Fibroblast of skin of back (primary cell): ENCODE measurements at places on chromosomes 5 and 9.

- peak; percentile 36 for DNase-seq
Observed at GRCh38 chr5:15495026-15495425, 5.0 kb upstream of the FBXL7 start.

DNA sequence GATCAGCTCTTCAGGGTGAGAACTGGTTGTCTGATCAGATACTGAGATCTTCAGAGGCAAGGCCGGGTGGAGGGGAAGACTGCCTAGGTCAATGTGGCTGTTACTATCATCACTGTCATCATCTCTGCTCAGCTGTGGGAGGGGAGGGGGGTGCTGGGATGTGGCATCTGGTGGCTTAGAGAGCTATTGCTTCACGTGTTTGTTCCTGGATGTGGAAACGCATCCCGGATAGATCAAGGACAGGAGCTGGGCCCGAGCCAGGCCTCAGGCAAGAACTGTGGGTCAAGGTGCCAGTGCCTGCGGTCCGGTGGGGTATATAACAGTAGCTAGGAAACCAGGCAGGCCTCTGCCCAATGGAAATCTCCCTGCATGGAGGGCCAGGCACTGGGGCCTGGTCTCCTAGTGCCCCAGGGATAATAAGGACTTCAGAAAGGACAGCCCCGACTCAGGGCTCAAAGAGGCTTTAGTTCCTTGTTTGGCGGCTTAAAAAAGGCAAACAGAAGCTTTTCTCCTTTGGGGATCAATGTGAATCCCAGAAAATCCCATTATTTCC lies 30.3 kb upstream of the TIFAB start:
- no peak for DNase-seq

- DNase-seq = peak; percentile 11
Observed at GRCh38 chr9:104177003-104177611, 83.0 kb downstream of the SMC2 start.

DNA sequence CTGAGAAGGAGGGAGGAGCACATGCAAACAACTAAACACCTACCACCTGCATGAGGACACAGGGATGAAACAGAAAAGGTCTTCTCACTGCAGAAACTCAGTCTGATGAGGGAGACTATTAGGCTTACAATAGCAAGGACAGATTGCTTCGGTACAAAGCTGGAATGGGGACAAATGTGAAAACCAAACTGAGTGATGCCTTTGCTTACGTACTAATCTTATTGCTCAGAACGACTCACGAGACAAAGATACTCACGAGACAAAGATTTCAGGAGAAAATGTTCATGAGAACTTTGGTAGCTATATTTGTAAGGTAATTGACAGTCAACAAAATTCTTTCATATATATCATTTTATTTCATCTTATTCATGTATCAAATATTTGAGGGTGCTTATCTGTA lies 71.9 kb upstream of the TAF1L start:
- DNase-seq = peak; percentile 34

DNA sequence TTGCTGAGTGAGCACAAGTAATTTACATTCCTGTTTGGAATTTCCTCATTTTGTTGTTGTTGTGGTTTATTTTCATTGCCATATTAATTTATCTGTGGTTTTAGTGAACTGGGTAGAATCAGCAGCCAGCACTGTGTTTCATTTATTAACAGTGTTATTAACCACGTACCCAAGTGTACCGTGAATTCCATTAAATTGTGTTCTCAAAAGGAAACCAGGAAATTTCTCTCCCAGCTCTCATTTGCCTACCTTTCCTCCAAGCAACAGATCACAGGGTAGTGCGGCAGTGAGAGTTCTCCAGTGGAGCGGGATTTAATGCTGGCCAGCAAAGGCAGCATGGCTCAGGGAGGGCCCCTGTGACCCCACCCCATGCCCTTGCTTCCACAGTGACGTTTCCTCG lies 54.6 kb downstream of the MVB12B start:
- DNase-seq = no peak

DNA sequence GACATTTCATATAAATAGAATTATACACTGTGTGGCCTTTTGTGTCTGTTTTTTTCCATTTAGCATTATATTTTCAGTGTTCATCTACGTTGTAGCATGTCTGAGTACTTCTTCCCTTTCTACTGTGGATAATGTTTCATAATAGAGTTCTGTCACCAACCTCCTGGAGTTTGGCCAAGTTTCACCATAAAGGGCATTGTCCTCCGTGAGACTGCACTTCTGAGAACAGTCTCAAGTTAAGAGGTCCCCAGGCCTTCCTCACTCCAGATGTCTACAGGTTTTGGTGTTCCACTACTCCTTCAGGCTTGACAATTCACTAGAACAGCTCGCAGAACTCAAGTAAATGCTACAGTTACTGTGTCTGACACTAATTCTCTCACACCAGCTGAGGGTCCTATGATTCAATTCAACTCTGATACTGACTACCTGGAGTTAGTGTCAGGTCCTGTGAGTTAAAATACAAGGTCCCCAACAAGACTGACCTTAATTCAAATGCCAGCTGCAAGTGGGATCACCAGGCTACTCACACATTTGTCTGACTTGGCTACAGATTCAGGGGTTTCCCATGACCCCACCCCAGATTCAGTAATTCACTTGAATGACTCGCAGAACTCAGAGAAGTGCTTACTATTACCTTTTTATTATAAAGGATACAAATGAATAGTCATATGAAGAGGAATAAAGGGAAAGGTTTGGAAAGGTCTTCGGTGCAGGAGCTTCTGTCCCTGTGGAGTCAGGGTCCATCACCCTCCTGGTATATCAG lies 31.1 kb downstream of the SLC35A4 start:
- no peak for DNase-seq

DNA sequence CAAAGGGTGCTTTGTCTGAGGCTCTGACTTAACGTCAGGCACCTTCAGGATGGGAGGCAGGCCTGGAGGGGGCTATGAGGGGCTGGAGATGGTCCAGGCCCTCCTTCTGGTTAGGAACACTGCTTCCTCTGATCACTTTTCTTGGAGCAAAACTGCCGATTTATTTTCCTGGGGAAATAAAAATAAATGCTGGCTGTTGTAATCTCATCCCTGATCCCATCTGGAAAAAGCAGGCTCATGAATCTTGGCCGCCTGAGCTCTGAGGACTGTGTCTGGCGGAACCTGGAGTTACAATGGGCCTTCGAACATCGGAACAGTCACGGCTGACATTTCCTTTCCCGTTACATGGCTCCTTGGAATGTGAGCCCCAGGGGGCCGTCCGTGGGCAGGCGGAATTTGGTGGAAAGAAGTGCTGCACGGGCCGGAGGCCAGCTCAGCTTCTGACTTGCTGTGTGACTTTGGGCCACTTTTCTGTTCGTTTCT lies 157.8 kb downstream of the RGS3 start:
- peak; percentile 98 for DNase-seq

DNA sequence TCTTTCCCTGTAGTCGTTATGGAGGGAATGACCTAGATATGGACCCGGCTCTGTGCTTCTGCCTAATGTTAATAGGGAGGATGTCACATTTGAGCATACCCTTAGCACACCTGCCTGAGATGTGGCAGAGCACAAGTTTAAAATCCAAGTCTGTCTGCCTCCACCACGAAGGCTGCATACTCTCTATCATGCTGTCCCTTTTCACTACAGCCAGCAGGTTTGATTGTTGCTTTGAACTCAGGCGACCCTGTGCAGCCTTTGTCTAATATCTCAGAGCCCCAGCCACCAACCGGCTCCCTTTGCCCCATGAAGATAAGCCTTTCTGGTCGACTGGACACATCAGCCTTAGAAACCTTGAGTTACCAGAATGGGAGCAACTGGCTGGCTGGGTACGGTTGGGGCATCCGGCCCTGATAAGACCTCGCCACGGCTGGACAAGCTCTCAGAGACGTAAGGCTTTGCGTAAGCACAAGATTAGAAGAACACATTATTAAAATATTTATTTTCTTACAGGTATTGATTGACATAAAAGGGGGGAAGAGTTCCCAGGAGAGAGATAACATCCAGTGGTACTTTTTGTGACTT lies 222.0 kb upstream of the TRIM32 start:
- no peak for DNase-seq

GRCh38 chr5:41524174-41524573 lies 13.8 kb upstream of the PLCXD3 start:
- no peak for DNase-seq

DNA sequence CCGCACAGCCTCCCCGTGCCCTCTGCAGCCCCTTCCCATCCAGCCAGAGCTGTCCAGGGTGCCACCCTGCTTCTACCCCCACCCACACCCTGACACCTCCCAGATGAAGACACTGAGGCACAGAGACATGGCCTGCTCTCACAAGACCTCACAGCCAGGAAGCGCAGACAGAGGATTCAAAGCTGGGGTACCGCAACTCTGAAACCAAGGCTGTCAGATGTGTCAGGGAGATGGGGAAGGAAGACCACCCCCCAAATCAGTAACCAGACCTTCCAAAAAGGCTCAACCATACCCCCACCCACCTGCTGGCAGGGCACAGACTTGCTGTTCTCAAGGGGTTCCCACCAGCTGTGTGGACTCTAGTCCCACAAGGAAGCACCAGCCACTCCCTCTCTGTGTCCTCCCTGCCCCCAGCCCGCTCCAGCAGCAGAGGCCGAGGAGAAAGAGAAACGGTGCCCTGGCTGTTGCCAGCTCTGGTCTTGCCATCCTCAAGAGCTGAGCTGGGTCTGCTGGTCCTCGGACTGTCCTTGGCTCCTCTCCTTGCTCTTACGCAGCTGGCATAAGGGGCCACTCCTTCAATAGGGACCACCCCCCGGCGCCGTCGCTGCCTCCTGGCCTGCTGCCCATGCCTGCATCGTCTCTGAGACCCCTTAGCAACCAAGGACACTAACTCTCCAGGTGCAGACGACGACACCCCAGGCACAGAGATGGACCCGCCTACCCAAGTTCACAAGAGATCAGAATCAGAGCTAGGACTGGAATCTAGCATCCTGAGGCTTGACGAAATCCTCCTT lies 699 bp downstream of the AKNA start:
- peak; percentile 18 for DNase-seq

- no peak for DNase-seq
Observed at GRCh38 chr9:75666856-75667554, 223.5 kb upstream of the PCSK5 start.

- peak; percentile 16 for DNase-seq
Observed at GRCh38 chr5:134227259-134227658, 1.4 kb upstream of the PPP2CA start.

DNA sequence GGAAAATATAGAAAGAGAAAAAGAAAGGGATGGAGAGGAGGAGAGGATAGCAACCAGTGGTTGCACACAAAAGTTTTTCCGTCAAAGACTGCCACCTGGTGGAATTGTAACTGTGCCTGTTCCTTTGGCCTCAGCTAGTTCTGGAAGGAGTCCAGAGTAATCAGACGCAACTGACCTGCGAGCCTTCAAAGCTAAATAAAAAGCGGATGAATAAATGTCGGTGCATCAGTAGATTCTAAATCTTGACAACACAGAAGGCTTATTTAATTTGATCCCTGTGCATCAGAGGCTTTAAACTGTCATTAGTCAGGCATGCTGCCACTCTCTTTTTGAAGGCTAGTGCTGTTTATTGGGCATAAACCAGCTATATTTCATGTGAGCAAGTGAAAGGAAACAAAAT lies 132.9 kb upstream of the ACO1 start:
- DNase-seq = peak; percentile 44

GRCh38 chr9:126528915-126529314 lies 84.8 kb upstream of the LMX1B start:
- no peak for DNase-seq

DNA sequence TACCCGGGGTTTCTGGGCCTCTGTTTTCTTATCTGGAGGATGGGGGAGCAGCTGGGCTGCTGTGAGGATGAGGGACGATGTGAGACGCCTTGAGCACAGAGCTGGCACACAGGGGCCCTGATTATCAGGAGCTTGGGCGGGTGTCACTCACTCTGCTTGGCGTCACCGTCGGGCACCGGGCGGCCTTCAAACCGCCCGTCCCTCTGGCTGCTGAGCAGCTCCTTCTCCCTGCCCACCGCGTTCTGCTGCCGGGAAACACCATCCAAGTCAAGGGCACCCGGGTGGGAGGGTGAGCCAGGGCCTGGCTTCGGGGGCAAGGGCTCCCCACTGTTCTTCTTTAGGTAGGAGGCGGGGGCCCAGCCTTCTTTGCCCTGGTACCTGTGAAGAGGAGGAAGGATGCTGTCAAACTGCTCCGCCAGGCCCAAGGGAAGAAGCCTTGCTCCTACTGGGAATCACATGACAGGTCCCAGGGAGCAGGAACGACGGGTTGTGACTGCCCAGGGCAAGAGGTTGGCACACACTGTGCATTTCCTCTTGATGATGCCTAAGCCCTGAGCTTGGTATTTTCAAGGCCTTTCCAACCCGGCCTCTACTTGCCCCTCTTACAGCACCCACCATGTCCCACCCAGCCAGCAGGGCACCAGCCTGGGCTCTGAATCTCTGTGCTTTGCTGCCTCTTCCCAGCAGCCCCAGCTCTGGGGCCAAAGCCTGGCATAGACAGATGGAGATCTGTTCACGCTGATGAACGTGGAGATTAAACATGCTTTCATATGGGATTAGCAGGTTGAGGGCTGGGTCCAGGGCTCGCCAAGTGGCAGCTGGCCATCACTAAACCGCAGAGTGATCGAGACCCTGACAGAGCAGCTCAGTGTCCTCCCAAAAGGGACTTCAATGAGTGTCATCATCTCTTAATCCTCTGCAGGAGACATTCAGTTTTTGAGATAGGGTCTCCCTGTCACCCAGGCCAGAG lies 66.9 kb upstream of the UBTD2 start:
- DNase-seq = no peak

GRCh38 chr5:125190232-125191087 lies 444.0 kb upstream of the ZNF608 start:
- peak; percentile 27 for DNase-seq

- no peak for DNase-seq
Observed at GRCh38 chr9:21316032-21316842, 11.1 kb upstream of the IFNA5 start.
